ENCODE measurements at places on chromosomes 12 and 14.

GRCh38 chr12:69266036-69266635, 26.8 kb downstream of the CPSF6 start:
- DNase-seq: no peak
- peaks cover 7% of the 10 kb centered on the region for H3K4me1 ChIP-seq
- H3K27ac ChIP-seq: no peak overlapping the region
- no peaks in the 10 kb centered on the region for H3K27me3 ChIP-seq

- H3K27ac ChIP-seq: no peak overlapping the region
- no peak overlapping the region for H3K4me3 ChIP-seq
Observed at GRCh38 chr12:79614730-79615129, 76.0 kb downstream of the PAWR start.

DNA sequence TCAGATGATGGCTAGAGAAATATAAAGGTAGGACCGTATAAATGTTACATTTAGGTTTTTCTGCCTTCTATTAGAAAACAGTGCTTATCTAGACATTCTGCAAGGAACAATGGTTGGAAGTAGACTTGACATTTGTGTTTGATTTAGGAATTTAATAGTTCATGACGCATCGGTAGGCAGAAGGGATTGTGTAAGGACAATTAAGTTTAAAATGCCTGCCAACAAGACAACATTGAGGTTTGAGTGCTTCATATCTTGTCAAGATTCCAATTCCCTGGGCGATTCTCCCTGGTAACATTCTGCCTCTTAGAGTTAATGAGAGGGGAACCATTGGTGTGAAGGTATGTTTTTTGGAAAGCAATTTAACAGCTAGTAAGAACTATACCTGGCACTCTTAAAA, 186.8 kb upstream of the RBM19 start:
- H3K27me3 ChIP-seq: no peaks in the 10 kb centered on the region
- no peaks in the 10 kb centered on the region for H3K36me3 ChIP-seq
- DNase-seq: no peak
- no peaks in the 10 kb centered on the region for H3K4me1 ChIP-seq

DNA sequence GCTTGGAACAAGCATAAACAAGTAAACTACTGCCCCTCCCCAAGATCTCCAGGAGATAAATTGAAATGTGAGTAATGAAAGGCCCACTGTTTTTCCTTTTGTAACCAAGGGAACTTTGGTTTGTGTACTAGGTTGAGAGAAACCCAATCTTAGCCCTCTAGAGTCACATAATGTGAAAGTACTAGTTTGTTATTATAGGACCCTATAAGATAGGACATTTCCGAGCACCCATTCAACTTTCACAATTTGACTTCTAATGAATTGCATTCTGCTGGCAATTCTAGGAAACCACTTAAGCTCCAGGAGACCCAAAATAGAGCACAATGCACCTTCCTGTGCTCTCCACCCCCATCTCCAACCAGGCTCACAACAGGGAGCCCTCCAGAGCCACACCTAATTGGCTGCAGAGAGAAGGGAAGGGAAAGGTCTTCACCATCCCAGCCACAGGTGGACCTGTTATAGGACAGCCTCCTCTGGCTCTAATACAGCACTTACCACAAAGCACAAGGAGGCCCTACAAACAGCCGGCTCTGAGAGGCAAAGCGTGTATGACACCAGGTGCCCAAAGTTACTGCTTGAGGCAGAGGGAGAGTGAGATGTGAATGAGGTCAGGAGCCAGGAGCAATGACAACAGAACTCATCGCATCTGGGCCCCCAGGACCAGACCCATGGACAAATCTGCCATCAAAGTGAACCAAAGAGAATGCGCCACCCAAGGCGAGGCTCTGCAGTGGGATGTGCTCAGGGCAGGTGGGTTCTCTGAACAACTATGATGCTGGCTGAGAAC, 163.3 kb upstream of the NTF3 start:
- no peaks in the 10 kb centered on the region for H3K4me1 ChIP-seq
- no peak overlapping the region for H3K27ac ChIP-seq
- no peaks in the 10 kb centered on the region for H3K36me3 ChIP-seq
- no peaks in the 10 kb centered on the region for H3K27me3 ChIP-seq
- DNase-seq: no peak

DNA sequence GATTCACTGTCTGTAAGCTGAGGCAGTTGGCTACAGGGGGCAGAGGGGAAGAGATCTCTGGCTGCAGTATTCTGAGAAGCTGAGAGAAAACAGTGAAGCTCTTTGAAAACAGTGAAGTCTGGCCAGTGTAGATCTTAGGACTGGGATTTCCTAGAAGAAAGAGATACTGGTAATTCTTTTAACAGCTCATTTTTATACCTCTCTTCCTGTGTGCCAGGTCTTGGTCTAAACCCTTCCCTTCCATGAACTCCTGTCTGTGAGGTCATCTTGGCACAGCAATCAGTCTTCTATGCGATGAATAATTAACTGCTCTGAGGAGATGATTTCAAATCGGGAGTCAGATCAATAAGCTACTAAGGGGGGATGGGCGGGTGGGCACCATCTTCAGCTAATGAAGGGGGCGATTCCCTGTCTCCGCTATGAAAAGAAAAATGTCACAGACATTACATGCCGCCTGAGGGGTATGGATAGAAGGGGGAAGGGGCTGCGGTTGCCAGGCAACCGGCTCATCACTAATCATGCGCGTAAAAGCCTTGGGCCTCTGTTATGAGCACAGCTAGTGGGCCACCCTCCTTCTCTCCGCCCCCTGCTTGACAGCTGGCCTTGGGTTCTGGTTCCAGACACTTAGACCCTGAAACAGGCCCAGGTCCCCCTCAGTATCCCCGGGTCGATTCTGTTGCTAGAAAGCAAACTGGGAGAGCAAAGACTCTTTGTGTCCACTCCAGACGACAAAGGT, 75.3 kb upstream of the CEP83 start:
- DNase-seq: no peak
- H3K36me3 ChIP-seq: no peaks in the 10 kb centered on the region
- no peak overlapping the region for H3K4me3 ChIP-seq

DNA sequence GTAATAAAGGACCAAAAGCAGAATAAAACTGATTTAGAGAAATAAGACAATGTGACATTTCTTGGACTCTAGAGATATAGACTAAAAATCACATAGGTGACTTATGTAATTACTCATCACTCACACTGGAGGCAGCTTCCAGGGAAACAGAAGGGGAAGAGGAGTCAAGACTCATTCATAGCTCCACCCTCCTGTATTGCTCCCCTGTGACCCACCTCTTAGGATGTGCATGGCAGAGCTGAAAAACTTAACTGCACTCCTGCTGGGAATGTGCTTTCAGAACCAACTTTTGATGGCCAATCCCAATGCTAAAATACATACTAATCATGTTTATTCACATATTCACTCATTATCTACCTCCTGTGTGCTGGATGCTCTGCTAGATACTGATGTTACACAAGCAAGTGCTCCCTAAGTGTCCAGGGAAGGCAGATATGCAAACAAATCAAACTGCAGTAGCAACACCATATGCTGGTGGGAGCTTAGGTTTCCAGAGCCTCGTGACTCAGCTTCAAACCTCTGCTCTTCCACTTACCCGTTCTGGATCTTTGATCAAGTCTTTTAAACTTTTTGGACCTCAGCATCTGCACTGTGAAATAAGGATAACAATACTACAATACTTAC, 316.1 kb downstream of the GALC start:
- DNase-seq: no peak
- no peaks in the 10 kb centered on the region for H3K4me1 ChIP-seq
- no peak overlapping the region for H3K4me3 ChIP-seq
- no peak overlapping the region for H3K27ac ChIP-seq
- H3K36me3 ChIP-seq: no peaks in the 10 kb centered on the region

DNA sequence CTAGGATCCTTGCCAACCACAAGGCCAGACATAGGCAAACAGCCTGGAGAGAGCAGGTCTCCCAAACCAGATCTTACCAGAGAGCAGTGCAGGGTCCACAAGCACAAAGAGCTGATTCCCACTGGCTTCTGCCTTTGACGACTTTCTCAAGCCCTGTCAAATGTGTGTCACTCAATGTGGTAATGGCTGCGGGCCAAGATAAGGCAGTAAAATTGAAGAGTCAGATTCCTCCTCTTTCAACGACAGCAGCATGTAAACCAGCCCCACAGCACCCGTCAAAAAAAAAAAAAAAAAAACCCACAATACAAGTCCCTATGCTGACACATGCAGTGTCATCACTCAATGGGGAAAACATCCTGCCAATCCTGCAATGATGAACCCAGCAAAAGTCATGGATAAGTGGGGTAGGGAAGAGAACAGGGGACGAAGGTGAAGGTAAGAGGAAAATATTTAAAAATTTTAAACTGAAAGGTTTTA, at the start of gene STON2:
Gene STON2, minus strand, starts transcription at position 123 of the 477 bp plus-strand sequence. CDS start 1,942 bp downstream, outside the sequence.
- no peak for DNase-seq
- H3K27ac ChIP-seq: no peak within 1 kb of the TSS
- peaks cover 19% of the 10 kb centered on the region for H3K4me1 ChIP-seq
- H3K4me3 ChIP-seq: no peak within 1 kb of the TSS
- H3K27me3 ChIP-seq: peaks cover 12% of the 10 kb centered on the region

All from activated T-helper 2 cell treated with anti-CD3 and anti-CD28 coated beads, Interferon-gamma antibody, Interleukin-2, Interleukin-4, amounts not matched to agents 10 μg/mL and 5 μg/mL and 100 μg/mL, durations not matched to agents 14 hours and 24 hours and 36 hours (primary cell).